CD4-positive, alpha-beta T cell treated with Interleukin-12 subunit alpha and Interleukin-12 subunit beta, for 1 hour (primary cell): ENCODE measurements at places on chromosomes 11 and 22.

- DNase-seq, result peak; percentile 55
Observed at GRCh38 chr11:111982019-111982464, 43.2 kb upstream of the DLAT start.

- no peak for DNase-seq
Observed at GRCh38 chr11:32005786-32006416, 85.0 kb upstream of the RCN1 start.

DNA sequence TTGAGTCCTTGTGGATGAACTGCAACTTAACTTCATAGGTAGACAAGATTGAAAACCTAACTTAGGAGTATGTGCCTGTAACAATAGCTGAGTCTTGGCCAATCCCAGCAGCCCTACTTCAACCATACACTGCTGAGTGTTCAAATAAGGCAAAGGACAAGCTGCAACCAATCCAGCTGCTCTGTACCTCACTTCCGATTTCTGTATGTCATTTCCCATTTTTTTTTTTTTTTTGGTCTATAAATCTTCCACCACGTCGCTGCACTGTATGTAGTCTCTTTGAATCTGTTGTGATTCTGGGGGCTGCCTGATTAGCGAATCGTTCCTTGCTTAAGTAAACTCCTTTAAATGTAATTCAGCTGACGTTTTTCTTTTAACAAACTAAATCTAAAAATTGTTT, 35.4 kb upstream of the FLI1 start:
- no peak for DNase-seq

DNA sequence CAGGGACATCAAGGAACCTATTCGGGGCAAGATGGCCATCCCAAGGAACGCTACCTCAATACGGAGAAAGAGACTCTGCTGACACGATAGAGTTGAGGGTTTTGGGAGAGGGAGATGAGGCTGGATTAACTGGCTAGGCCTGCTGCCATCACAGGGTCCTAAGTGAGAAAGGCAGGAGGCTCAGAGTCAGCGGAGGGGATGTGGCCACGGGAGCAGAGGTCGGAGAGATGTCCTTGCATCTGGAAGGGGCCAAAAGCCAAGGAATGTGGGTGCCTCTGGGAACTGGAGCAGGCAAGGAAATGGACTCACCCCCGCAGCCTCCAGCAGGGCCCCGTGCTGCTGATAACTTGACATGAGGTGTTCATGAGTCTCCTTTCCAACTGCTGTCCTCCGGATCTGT, 31.0 kb upstream of the RFPL3 start:
- no peak for DNase-seq

DNA sequence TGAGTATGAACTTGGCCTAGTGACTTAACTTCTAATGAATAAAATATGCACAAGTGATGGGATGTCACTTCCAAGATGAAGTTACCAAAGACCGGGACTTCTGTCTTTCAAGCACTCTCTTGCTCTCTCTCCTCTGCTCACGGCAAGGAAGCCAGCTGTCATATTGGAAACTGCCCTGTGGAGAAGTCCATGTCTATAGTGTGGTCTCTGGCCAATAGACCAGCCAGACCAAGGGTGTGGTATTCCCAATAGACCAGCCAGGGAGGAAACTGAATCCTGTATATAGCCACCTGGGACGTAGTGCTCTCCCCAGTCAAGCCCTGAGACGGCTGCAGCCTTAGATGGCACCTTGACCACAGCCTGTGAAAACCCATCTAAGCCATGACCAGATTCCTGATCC, 93.2 kb upstream of the ALX4 start:
- DNase-seq, result no peak

- DNase-seq, result no peak
Observed at GRCh38 chr22:27816552-27816951, 15.0 kb upstream of the MN1 start.

DNA sequence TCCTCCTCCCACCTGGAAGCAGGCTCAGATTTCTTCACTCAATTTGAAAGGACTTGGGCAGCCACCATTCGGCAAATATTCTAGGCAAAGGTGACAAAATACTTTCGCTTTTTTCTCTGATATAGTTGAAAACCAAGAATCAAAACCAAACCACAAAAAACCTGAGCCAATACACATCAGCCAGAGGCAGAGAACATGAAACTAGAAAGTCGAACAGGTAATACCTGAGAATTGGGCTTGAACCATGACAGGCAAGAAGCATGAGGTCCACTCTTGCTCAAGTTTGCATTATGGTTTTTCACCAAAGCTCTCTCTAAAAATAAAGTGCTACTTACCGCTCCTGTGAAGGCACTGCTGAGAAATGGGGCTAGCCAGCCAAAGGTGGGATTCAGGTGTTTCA, 26.2 kb upstream of the LDLRAD3 start:
- DNase-seq, result no peak

DNA sequence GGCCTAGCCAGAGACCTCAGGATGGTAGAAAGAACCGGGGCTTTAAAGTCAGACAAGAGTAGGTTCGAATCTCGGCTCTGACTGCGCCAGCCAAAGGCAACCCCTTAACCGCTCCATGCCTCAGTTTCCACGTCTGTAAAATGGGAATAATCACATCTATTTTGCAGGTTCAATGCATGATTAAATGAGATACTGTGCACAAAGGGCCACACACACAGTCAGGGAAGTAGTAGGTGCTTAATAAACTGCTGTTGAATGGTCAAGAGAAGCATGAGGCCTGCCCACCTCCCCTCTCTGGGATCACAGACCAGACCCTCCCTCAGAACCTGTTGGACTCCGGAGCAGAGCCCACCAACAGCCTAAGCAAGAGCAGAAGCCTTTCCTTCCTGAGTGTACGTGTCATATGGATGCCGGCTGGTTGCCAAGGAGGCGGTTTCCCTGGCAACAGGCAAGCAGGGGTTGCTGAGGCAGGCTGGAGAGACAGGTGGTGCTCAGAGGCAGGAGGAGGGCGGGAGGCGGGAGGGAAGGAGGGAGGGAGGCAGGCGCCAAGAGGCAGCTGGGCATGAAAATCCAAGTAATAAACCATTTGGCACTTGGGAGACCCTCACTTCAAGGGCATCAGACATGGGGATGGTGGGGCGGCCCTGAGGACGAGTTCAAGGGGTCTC, 43.9 kb downstream of the NFAM1 start:
- DNase-seq, result no peak

- peak; percentile 78 for DNase-seq
Observed at GRCh38 chr11:6618117-6619003, 862 bp downstream of the TPP1 start.

DNA sequence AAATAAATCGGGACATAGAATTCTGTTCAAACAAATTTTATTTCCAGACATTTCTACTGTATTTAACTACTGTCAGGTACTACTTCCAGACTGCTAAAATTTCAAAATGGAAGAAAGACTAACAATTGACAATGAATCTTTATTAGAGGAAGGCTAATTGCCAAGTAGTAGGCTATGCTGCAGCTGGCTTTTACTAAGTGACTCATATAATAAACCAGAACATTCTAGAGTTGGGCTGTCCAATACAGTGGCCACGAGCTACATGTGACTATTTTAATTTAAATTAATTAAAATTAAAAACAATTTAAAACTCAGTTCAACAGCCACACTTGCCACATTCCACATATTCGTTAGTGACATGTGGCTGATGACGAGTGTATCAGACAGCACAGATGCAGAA, 27.6 kb downstream of the CHKA start:
- DNase-seq, result no peak

- no peak for DNase-seq
Observed at GRCh38 chr22:45446216-45446615, 32.7 kb downstream of the RIBC2 start.

DNA sequence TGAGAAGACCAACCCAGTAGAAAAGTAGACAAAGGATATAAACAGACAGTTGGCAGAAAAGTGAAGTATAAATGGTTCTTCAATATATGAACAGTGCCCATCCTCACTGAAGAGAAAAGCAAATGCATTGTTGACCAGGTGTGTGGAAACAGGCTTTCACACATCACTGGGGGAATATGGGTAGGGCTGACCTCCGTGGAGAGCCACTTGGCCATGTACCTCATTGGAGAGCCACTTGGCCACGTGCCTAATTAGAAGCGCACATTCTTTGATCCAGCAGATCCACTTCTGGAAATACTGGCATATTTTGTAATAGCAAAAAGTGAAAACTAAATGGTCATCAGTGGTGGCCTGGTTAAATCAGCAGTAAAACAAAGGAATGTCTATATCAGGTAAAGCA, 43.2 kb downstream of the PPP6R3 start:
- DNase-seq, result no peak

- no peak for DNase-seq
Observed at GRCh38 chr11:134272381-134273316, 3.5 kb upstream of the GLB1L3 start.

- DNase-seq, result no peak
Observed at GRCh38 chr11:17718510-17718962, 835 bp upstream of the MYOD1 start.

DNA sequence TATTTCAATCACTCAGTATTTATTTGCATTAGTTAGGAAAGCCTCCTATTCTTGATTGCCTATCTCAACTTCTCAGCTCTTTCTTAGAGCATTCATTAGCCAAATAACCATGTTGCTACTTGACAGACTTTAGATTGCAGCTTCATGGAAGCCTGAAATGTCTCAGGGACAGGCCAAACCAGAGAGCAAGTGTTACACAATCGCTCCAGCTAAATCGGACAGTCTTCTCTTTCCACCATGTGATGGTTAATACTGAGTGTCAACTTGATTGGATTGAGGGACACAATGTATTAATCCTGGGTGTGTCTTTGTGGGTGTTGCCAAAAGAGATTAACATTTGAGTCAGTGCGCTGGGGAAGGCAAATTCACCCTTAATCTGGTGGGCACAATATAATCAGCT, 106.5 kb upstream of the DRD2 start:
- DNase-seq, result no peak
